ENCODE measurements at places on chromosomes 16 and 17. TPM values are rescaled to one million over a fixed set of nuclear protein-coding genes. Genes with fewer than 3 reads are reported as not detected.

DNA sequence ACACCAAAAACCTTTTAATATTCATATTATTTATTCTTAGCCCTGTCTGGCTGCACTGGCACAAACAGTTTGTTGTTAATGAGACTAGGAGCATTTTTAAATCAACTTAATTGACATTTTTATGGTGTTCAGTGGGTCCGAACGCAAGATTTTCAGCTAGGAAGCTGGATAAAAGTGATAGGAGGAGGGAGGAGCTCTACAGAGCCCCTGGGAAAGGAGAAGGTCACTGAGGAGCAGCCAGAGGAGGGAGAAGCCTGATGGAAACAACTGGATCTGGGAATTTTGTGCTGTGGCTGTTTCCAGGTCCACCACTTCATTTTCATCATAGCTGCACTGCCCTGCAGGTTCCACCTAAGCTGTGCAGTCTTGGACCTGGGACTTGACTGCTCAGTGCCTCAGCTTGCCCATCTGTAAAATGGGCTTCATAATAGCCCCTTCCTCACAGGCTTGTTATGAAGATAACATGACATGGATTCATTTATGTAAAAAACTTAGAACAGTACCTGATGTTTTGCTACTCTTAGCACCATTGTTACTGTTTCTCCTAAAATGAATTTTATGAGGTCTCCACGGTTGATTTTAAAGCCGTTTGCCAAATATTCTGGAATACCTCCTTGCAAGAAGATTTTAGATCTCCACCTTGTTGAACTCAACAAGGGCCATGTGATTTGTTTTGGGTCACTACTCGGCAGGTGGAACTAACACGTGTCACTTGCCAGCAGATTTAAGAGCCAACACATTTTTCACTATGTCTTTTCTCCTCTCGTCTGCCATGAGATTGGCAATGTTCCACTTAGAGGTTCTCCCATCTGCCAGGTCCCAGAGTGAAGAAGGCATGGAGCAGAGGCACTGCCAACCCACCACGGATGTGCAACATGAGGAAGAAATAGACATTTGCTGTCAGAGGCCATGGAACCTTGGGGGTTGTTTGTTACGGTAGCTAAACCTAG is 18.7 kb upstream of the GRIN2A start:
- no peaks in the 10 kb centered on the region for H3K27me3 ChIP-seq
- H3K27ac ChIP-seq = no peak overlapping the region
- no peaks in the 10 kb centered on the region for H3K36me3 ChIP-seq
- no peaks in the 10 kb centered on the region for H3K4me1 ChIP-seq
- H3K4me3 ChIP-seq = no peak overlapping the region

Gene CCDC200
- not detected for total RNA-seq

DNA sequence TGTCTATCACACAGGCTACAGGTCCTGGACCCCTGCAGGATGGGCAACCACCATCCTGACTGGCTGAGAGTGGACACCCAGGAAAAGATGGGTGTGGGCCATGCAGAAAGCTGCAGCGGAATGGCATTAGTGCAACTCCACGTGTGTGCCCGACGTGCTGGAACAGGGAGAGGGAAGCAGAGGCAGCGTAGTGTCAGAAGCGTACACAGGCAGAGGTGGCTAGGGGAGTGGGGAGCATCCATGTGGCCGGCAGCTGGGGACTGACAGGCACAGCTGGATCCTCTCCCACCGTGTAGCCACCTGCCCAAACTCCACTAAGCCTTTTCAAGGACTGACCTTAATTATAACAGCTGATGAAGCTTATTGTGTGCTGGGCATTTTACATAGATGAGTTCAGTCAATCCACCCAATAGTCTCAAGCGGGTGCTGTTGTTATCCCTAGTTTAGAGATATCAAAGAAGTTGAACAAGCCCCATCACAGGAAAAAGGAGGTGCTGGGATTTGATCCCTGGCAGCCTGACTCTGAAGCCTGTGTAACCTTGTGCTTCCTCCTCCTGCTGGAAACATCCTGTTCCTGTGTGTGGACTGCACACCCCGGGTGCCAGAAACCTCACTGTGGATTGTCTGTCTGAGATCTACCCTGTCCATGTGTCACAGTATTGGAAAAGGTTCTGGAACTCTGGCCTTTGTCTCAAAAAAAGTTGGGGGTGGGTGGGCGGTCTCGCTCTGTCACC is 114.0 kb downstream of the PRKCA start:
- no peaks in the 10 kb centered on the region for H3K36me3 ChIP-seq
- no peak overlapping the region for H3K4me3 ChIP-seq
- no peak for DNase-seq
- H3K4me1 ChIP-seq = no peaks in the 10 kb centered on the region
- H3K27me3 ChIP-seq = no peaks in the 10 kb centered on the region

Gene SLFN14
- not detected for total RNA-seq
